Omental fat pad (tissue), 4 donors: ENCODE measurements at places on chromosomes 7 and 10. TPM values are rescaled to one million over a fixed set of nuclear protein-coding genes. Genes with fewer than 3 reads are reported as not detected.

The CADPS2 gene
- 15.3 TPM for total RNA-seq

The SH2B2 gene
- total RNA-seq, result 21.3 TPM

The URGCP gene
- total RNA-seq, result 26.0 TPM

The SFTPA1 gene
- not detected for total RNA-seq

DNA sequence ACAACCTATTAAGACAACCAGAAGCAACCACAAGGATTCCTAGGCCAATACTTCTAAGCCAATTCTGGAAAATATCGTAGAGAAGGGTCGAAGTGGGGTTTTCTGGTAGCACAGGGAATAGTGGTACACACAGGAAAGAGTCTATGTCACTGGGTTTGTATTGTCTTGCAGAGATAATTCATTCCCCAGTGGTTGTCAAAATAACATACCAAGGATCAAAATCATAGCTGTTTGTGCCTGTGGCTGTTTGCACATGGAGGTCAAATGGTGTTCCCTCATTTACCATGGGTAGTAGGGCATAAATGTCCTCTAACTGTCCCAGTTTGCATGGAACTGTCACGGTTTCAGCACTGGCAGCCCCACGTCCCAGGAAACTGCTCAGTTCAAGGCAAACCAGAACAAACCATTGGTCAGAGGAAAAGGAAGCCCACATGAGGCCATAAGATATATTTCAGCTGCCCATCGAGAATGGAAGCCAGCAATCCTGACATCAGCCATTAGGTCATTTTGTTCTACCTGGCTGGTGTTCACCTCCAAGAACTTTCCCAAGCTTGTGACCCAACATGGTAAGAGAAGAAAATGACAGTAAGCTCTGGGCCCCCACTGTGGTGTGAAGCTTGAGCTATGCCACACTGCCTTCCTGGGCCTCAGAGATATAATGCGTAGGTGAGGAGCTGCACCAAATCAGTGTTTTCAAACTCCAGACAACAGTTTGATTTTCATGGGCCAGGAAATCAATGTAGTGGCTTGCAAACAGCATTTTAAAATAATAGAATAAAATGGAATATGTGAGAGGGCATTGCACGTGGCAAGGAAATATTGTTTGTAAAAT, 53.9 kb upstream of the NFE2L3 start:
- DNase-seq, result no peak

GRCh38 chr7:71937840-71938371, 474.2 kb downstream of the CALN1 start:
- DNase-seq, result no peak

DNA sequence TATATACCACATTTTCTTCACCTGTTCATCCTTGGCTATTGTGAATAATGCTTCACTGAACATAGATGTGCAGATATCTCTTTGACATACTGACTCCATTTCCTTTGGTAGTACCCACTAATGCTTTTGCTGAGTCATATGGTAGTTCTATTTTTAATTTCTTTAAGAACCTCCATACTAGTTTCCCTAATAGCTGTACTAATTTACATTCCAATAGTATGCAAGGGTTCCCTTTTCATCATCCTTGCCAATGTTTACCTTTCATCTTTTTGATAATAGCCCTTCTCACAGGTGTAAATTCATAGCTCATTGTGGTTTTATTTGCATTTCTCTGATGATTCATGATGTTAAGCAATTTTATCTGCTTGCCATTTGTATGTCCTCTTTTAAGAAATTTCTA, 159.9 kb downstream of the CALCR start:
- DNase-seq, result no peak
